ENCODE measurements at places on chromosomes 6 and 20.

- peak; percentile 13 for DNase-seq
Observed at GRCh38 chr20:45405571-45406259, 2.4 kb upstream of the DBNDD2 start.

DNA sequence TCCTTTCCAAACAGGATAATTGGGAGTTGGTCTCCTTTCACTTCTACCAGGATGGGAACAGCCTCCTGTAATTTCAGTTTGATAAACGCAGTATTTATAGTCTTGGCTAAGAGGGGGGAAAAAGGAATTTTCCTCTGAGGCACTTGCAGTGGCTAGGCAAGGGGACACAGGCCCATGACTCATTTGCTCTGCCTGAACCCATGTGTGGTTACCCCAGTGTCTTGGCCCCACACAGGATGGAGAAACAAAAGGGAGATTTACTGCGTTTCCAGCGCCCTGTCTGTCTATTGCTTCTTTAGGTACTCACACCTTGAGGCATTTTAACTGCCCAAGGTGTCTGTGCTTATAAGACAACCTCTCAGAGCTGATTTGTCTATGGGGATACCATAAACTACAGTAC lies 74.8 kb upstream of the NEDD9 start:
- no peak for DNase-seq

DNA sequence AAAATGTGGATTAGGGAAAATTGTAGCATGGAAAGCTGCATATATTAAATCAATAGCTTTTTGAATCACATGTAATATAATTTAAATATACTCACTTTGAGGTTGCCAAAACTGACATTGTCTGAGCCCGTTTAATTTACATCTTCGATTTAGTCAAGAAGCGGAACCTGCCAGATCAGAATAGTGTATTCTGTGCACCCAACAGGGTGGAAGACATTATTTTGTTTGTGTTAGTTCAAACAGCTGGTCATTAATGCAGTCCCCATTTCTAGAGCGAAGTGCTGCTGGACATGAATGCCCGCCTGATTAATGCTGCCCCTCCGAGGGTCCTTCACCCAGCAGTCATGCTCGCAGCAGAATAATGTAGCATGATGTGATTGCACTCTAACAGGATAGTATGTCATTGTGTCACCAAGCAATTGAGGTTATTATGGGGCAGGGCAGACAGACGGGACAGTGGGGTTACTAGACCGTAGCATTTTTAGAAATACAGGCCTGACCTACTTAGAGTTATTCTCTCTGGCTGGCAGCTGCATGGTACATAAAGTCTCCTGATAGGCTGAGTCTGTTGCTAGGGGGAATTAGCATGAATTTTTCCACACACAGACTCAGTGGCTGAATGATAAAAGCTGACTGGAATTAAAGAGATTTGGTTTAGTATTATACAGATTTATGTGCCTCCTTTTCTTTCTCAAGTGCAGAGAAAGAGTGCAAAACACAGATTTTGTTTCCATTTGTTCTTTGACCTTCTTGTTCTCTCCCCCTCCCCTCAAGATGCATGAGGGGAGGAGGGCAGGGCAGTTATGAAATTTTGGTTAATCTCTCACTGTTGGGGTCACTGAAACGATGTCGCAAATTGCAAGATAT lies 147.1 kb downstream of the PRL start:
- no peak for DNase-seq

DNA sequence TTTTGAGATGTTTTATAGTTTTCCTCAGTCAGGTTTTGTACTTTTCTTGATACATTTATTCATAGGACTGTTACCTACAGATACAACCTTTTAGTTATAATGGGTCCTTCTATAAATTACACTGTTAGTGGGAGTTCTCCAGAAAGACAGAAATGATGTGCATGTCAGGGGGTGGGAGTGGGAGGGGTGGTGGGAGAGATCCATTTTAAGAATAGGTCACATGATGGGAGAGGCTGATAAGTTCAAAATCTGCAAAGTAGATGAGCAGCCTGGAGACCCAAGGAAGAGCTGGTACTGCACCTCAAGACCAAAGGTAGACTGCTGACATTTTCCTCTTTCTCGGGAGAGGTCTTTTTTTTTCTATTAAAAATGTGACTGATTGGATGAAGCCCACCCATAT lies 408.0 kb upstream of the GJE1 start:
- no peak for DNase-seq

GRCh38 chr6:36599791-36600209 lies 5.6 kb downstream of the SRSF3 start:
- peak; percentile 84 for DNase-seq

GRCh38 chr6:26022132-26022472 lies 59.5 kb downstream of the TRIM38 start:
- DNase-seq, result peak; percentile 65

- DNase-seq, result no peak
Observed at GRCh38 chr6:166638573-166638964, 11.5 kb upstream of the RPS6KA2 start.

DNA sequence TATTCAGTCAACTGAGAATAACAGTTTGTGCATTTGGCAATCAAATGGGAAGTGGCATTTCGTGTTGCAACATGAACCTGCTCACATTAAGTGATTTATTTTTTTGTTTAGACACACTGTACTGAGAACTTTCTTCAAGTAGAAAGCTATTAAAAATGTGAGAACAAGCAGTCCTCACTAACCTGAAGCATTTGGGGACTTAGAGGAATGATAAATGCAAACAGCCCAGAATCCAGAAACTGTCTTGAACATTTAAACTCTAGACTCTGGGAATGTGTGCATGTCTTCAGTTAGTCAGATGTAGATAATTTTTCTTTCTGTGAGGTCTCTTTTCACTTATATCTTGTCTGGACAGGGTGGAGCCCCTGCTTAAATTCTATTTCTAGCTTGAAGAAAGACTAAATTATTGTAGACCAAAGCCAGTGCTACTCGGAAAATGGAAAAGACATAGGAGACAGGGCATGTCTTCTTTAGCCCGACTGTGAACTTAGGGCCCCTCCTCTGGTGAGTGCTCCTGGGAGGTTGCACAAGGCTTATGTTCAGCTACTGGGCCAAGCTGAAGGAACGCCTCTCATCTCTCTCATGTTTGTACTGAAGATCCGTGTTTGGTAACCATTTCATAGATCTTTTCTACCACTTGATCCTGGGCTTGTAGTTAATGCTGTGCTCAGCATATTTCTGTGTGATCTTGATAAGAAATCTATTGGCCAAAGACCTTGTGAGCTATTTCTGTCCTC lies 70.1 kb downstream of the SLX4IP start:
- no peak for DNase-seq

- no peak for DNase-seq
Observed at GRCh38 chr6:90231798-90232197, 64.8 kb downstream of the BACH2 start.

- no peak for DNase-seq
Observed at GRCh38 chr20:53736757-53737395, 143.2 kb upstream of the ZNF217 start.

GRCh38 chr20:4084096-4084495 lies 68.7 kb upstream of the RNF24 start:
- DNase-seq, result no peak

- DNase-seq, result no peak
Observed at GRCh38 chr6:16949716-16950115, 152.1 kb upstream of the STMND1 start.

- no peak for DNase-seq
Observed at GRCh38 chr6:21800948-21801438, 207.4 kb downstream of the SOX4 start.

DNA sequence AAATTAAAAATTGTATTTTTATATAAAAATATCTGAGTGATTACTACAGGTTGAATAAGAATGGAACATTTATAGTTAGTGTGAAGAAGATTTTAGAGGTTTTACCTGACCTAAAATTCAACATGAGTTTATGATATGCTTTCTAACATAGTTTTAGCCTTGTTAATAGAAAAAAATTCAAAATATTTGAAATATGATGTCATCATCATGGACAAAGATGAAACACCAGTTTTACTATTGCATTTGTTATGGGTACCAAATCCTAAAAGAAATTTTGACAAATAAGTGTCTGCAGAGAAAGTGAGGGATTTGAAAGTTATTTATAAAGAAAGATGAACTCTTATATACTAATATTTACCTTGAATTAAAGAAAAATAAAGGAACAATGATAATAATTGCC lies 479.7 kb downstream of the TBC1D32 start:
- DNase-seq, result no peak

DNA sequence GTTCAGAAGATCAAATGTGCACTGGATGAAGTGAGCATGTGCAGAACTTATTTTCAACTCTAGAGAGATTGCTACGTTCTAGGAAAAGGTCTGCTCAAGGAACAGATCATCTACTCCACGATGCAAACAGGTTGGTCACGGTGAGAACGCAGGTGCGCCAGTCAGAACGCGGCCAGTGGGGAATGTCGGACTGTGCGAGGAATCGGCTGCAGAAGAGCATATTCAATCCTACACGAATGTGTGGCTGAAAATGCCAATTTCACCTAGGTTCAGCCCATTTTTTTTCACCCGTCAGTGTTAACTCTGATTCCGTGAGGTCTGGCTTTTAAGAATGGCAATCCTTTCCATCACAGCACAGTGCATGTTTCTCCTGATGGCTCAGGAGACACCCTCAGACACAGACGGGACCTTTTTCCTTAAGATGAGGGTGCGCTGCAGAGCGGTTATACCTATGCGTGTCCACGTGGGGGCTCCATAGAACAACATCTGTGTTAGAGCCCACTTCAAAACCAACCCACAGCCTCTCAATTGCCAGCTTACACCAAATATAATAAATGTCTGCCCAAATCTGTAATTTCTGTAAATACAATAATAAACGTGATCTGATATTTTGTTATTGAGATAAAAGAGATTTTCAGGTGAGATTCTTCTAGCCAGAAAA lies 250.4 kb downstream of the FOXA2 start:
- DNase-seq, result peak; percentile 57

DNA sequence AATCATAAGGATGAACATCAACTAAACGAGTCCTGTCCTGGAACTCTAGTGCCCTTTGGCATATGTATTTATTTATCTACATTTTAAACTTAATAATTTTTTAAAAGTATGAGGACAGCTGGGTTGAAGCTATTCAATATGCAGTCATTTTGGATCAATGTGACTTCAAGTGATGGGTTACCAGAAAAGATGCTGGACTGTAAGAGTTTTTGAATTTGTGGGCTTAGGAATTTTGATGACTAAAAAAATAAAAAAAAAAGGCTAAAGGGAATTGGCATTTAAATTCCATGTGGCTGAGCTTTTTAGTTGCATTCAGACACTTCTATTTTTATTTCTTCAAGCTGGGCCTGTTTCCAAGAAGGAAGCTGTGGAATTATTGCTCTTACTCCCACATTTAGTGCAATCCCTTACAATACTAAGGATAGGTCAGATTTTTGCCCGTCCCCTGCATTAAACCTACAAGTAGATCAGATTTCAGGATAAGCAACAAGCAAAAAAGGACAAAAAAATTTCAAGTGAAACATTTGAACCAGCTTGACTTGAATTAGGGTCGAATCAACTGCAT lies 704.2 kb upstream of the CITED2 start:
- no peak for DNase-seq

DNA sequence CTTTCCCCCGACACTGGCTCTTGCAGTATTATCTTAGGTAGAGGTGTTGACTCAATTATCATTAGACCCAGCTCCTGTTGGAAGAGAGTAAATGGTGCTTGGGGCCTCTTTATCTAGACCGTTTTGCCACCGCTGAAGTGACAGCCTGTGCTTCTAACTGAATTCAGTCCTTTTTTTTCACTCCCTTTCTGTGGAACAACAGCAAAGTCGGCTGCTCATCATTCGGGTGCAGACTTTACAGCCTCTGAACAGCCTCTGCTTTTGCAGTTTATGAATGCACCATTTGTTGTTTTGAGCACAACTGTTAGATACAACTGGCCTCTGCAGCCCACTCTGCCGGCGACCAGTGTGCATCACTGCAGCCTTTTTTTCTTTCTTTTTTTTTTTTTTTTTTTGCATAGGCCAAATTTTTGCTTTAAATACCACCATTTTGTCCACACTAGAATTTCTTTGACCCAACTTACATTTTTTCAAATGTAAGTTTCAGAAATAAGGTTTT lies 35.8 kb downstream of the RREB1 start:
- no peak for DNase-seq

- no peak for DNase-seq
Observed at GRCh38 chr6:84738996-84739865, 25.2 kb downstream of the TBX18 start.

DNA sequence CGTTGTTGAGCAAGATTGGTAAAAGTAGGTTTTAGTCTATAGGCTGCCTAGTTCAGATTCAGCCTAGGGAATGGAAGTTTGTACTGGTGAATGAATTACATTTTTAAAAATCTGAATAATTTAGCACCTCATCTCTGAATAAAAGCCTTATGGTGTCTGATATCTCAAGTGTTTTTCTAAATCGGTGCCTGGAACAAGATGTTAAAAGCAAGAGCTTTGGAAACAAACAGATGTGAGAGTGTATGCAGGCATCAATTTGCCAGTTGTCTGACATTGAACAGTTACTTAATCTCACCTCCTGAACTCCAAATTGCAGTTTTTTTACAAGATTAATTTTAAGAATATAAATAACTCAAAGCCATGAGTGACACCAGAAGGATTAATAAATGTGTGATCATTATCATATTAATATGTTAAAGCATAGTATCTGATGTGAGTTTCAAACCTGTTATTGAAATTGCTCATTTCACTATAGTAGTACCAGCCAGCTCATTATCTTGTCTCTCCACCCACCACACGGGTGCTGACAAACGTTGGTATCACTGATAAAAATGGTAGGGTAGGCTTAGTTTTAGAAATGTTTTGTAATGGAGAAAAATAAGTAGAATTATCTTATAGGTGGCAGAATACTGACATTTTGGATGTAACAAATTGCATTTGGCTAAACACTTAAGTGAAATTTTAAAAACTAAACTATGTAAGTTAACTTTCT lies 157.3 kb downstream of the FAM83B start:
- no peak for DNase-seq

GRCh38 chr6:2745246-2745645 lies 5.5 kb downstream of the MYLK4 start:
- DNase-seq, result no peak

- DNase-seq, result no peak
Observed at GRCh38 chr20:34753706-34754461, 49.7 kb downstream of the TP53INP2 start.

DNA sequence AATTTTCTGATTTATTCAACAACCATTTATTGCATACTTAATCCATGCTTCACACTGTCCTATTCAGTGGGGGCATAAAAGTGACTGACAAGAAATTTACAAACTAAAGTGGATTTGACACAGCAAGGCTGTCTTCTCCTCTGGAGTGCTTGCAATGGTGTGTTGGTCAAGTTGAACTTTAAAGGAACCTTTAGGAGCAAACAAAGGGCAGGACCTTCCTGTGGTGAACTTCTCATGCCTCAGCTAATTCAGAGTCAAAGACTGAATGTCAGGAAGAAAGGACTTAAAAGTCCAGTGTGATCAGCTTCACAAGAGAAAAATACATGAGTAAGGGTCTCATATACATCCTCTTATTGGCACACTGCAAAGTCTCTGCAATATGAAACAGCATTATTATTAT lies 60.8 kb upstream of the TENT5A start:
- DNase-seq, result no peak

DNA sequence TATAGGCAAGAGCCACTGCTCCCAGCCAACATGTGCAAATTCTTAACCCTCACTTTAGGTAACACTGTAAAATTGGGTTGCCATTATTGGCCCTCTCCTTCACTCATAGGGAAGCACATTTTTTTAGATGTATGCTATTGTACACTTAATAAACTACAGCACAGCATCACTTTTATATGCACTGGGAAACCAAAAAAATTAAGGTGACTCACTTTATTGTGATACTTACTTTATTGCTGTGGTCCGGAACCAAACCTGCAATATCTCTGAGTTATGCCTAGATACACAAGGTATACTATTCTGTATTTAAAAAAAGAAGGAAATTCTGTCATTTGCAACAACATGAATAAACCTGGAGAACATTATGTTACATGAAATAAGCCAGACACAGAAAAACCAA lies 40.5 kb downstream of the IPCEF1 start:
- DNase-seq, result no peak
